GM23338 (cell line): ENCODE measurements at places on chromosomes 5 and 9.
A peak's percentile ranks its signal among the peaks of the same experiment; 100 is the strongest.

DNA sequence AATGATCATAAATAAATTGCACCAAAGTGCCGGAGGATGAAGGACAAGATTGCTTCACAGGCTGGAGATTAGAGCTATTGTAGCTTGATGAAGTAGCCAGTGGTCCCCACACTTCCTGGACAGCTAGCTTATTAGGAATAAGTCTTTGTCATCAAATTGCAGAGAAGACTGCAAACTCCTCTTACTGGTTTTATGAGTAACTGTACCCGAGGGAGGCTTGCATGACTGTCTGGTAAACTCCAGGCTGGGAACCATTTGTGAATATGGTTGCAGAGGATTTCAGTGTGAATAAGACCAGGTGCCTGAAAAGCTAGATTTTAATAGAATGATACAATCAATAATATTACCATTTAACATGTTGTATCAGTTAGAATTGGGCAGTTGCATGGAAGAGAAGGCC is 36.5 kb upstream of the SEMA5A start:
- no peak for DNase-seq

GRCh38 chr5:9467199-9468059 is 78.4 kb downstream of the SEMA5A start:
- DNase-seq: no peak

DNA sequence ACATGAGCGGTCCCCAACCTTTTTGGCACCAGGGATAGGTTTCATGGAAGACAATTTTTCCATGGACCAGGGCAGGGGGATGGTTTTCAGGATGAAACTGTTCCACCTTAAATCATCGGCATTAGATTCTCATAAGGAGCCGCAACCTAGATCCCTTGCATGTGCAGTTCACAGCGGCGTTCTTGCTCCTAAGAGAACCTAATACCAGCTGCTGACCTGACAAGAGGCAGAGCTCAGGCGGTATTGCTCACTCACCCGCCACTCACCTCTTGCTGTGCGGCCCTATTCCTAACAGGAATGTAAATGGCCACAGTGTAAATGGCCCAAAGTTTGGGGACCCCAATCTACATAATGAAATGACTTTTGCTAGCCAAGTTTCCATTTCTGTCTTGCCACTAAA is 3.1 kb upstream of the PLIN2 start:
- peak; percentile 46 for DNase-seq

- DNase-seq: peak; percentile 70
Measured at GRCh38 chr5:151719228-151720000, 32.7 kb upstream of the SPARC start.

GRCh38 chr9:277601-278295 is 63.1 kb downstream of the DOCK8 start:
- DNase-seq: no peak

DNA sequence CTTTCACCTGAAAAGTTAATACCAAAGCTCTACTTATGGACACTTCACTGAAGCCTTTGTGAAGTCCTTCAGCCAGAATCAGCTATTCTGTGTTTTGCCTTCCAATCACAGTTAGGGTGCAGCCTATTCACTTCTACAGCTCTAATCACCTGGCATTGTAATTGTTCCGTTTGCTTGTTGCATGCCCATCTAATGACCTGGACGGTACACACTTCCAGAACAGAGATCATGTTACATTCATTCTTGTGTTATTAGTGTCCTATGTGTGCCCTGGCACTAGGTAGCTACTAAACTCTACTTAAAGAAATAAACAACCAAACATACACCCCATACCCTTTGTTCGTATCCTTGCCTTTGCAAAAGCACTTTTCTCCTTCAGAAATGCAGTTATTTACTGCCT is 1162.9 kb upstream of the WWC1 start:
- DNase-seq: no peak

GRCh38 chr5:56447232-56447631 is 214.1 kb upstream of the ANKRD55 start:
- no peak for DNase-seq

GRCh38 chr5:178325679-178326373 is 93.2 kb upstream of the PHYKPL start:
- DNase-seq: no peak

DNA sequence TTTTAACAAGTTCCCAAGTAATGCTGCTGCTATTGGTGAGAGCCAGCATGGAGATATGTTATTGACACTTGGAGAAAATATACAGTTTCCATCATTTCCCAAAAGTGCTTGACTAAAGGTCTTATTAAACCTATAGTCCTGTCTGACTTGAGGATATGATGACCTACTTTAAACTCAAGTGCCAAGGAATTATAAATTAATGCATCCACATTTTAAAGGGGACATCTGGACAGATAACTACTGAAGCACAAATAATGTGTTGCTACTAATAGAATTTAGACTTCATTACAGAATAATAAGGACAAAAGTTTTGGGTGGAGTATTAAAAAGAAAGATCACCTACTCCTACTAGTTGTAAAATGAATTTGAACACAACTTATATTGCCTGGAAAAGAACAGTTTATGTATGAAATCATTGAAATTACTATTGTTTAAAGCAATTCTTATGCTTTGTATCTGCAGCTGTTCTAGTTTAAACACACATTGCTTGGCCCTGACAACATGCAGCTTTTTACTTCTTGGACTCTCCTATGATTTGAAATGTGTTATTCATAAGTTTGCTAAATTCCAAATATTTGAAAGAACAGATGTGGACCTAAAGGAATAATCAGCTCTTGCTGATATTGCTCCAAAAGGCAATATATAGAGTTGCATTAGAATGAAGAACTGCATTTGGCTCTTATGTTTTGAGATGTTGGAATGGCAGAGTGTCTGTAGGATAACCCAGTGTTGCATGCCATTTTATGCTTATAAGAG is 73.4 kb downstream of the SGCD start:
- no peak for DNase-seq

DNA sequence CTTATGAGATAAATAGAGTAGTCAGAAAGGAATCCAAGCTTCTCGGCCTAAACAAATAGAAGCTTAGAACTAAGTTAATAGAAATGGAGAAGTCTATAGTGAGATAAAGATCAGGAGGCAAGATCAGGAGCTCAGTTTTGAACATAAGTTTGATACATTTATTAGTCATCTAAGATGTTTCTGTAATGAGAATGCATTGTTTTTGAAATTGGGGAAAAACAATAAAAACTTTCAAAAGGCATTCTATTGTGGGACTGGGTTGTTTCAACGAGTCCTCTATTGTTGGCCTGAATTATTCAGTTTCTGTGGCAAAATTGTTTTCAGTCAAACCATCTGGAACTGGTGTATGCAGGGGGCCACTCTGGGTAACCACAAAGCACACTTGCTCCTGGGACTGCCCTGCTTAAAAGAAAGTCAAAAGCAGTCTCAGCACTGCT is 181.0 kb upstream of the CLINT1 start:
- no peak for DNase-seq

DNA sequence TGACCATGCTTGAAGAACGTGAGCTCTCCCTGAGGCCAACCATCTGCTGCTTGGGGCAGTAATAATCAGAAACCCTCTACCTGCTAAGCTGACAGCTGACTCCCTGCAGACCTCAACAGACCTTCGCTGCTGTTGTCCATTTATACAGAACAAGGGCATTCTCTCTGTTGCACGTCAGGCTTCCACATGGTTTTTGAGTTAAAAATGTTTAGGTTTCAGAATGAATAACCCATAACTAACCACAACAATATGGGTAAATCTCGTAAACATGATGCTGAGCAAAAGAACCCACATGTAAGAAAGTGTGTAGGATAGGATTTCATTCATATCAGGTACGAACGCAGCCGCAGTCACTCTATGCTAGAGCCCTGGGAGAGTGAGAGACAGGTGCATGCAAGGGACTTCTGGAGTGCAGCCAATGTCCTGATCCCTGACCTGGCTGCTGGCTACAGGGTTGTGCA is 348.5 kb downstream of the MED10 start:
- DNase-seq: no peak

- no peak for DNase-seq
Measured at GRCh38 chr5:151150471-151151262, 6.9 kb downstream of the ANXA6 start.

DNA sequence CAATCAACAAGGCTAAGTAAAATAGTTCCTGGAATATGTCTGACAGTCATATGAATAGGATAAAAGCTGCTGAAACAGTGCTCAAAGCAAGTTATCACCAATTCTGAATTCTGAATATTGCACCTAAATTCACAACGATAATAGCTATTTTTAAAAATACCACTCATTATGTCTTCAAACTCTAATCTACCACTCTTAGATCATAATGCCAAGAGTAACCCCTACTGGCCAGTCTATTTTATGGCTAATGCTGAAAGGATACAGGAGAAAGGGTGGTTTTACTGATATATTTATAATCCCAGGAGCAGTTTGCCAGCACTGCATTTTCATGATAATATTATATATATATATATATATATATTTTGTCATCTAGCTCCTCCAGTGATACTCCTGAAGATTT is 232.8 kb downstream of the PDE4D start:
- DNase-seq: peak; percentile 38

DNA sequence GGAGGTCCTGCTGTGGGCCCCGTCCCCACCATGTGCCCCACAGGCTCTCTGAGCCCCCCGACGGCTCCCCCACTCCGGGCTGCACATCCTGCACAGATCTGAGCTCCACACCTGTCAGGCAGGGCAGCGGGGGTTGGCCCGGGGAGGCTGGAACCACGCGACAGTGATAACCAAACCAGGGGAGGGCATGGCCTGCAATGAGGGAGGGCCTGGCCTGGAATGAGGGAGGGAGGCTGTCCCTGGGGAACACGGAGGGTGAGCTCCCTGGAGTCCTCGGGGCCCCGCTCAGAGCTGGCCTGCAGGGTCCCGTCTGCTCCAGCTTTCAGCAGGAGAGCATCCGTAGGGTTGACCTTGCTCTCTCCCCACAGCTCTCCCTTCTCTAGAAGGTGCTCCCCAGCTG is 30.5 kb downstream of the SLC9A3 start:
- DNase-seq: no peak

DNA sequence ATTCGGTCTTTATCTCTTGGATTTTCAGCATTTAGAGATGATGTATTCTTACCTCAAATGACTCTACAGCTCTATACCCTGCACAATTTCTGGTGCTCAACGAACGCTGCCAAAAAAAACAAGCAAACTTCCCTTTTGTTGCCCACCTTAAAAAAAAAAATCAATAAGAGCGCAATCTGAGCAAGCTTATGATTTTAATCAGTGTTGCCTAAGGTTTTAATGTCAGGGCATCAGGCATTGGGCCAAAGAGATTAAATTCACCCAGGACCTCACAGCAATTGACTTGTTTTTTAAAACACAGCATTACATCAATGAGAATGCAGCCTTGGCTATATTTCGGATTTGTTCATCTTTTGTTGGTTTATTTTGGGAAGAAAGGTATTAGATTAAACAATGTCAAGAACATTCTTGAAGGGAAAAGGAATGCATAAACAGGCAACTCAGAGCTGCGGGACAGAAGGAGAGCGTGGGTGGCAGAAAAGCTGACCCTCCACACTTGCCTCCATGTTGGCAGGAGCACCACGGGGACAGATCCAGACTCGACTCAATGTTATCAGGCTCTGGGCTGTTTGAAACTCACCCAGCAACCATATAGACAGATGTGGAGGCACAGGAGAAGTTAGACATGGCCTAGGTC is 127.5 kb upstream of the DAPK1 start:
- no peak for DNase-seq

DNA sequence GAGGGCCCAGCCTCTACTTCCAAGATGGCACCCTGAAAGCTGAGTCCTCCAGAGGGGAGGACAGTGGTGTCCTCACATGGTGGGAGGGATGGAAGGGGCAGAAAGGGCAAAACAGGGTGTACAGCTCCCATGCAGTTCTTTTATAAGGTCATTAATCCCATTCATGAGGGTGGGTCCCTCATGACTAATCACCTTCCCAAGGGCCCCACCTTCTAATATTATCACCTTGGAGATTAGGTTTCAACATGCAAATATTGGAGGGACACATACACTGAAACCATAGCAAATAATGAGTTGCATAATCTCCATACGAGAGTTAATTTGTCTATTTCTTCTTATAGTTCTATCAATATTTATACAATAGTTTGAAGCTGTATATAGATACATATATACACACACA is 5.8 kb upstream of the ZBTB43 start:
- DNase-seq: no peak

GRCh38 chr5:143314659-143315058 is 88.8 kb downstream of the NR3C1 start:
- DNase-seq: no peak

DNA sequence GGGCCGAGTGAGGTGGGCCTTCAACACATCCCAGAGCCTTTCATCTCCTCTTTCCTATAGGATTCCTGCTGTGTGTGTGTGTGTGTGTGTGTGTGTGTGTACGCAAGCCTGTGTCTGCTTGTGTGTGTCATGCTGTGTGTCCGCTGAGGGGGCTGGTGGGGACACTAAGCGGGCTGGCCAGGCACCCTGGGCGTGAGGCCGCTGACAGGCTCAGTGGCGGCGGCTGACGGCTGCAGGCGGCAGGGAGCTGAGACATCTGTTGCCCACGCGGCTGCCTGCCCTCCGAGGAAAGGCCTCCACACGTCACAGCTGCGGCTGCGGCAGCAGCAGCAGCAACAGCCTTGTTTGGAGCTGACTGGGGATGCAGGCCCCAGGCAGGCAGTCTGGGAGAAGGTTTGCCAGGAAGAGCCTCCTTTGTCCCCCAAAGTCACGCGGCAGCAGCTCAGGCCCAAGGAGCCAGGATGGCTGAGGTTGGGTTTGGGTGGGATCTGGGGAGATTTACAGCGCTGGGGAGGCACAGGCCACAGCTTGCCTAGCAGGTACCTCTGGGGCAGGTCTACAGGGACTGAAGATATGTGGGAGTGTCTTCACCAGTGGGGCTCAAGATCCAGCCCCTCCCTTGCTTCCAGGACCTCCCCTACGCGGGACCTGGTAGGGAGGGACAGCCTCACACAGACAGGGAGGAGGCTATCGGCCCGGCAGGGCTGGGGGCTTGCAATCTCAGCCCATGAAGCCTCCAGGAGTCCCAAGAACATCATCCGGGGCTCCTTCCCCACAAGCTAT is 1.8 kb downstream of the PDLIM4 start:
- no peak for DNase-seq

DNA sequence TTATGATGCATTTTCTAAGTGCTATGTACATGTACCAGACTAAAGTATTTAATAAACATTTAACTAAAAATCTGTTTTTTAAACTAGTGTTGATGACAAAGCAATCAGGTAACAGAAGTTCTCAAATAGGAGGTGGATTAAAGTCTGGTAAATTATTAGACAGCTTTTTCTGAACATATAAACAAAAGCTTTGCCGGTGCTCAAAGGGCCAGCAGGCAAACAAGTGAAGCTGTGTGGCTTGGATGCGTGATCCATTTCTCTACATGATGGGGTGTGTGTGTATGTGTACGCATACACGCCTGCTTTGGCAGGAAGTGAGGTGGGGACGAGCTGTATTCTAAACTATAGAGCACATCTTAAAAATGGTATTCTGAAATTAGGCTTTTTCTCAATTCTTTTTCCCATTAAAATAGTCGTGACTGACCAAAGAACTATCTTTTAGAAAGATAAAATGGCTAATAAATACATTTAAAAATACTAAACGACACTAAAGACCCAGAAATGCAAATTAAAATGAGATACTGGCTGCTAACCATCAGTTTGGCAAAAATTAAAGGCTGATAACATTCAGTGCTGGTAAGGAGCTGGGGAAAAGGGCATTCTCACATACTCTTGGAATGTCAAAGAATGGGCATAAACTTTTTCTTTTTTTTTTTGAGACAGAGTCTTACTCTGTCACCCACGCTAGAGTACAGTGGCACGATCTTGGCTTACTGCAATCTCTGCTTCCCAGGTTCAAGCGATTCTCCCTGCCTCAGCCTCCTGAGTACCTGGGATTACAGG is 174.0 kb downstream of the MAPKAP1 start:
- no peak for DNase-seq

GRCh38 chr9:35179347-35180280 is 17.8 kb downstream of the UNC13B start:
- no peak for DNase-seq

- DNase-seq: no peak
Measured at GRCh38 chr5:11069041-11069440, 308.0 kb upstream of the DAP start.
